ENCODE measurements at places on chromosomes 5 and 9.

GRCh38 chr9:116096853-116097252, 56.7 kb upstream of the PAPPA start:
- no peak for DNase-seq

GRCh38 chr5:154811653-154812465, 38.5 kb downstream of the FAXDC2 start:
- DNase-seq = peak; percentile 44

DNA sequence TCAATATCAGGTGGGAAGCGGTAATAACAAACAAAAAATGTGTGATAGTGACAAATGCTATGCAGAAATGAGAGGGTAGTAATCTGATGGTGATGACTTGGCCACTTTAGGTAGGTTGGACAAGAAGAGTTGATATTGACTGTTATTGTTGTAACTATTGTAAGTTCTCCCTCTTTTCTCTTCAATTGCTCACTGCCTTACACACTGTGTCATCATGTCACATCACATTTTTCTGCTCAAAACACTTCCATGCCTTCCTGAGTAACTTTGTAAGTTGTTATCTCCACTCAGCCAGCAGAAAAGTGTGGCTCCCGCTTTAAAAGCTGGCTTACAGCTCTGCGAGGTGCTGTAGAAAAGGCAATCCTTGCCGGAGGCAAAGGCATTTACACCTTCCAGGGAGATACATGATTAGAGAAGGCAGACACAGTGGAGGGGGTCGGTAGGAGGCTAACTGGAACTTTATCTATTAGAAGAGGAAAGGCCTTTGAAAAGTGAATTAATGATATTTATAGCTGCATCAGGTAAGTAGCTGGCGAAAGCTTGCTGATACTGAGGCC, 85.2 kb upstream of the CLINT1 start:
- DNase-seq = no peak

DNA sequence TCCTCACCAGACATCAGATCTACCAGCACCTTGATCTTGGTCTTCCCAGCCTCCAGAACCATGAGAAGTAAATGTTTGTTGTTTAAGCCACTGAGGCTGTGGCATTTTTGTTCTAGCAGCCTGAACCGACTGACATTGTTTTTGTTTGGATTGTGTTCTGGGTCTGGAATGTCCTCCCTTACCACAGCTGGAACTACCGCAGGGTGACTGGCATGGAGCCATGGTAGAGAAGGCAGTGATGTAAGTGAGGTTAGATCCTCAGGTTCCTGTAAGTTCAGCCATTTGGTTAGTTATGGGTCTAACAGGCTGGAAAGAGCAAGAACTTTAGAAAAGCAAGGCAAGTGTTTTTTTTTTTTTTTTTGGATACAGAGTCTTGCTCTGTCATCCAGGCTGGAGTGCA, 209.3 kb downstream of the DAB2IP start:
- no peak for DNase-seq

DNA sequence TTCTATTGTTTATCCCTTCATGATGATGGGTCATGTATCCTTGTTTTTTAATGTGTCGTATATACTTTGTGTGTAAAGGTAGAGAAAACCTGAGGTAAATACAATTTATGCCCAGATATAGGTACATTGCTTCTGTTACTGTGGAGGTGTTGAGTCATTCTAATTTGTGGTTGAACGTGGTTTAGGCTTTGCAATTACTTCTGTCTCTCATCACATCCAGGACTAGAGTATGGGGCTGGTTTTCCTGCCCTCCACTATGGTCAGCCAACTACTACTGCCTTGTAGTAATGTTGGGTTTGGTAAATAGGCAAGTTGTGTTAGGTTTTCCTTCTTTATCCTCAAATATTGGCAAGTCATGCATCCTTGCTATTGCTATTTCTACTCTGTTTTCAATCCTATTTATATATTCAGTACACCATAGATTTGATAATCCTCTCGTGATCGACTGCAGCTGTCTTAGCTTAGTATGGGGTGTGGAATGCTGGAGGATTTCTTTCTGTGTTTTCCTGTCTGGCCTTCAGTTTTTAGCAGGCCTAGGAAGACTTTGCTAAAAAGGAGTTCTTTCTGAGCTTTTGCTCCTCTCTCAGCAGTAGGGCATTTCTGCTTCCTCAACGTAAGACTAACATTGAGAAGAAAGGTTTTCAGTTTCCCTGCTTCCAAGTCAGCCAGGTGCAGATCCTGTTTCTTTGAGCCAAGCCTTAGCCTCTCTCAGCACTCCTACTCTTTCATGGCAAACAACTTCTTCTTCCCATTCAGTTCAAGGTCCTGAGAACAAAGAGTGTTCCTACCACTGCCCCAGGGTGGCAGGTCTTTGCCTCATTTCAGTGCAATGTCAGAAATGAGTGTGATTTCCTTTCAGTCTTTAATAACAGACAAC, 844.4 kb upstream of the CDH18 start:
- DNase-seq = no peak

DNA sequence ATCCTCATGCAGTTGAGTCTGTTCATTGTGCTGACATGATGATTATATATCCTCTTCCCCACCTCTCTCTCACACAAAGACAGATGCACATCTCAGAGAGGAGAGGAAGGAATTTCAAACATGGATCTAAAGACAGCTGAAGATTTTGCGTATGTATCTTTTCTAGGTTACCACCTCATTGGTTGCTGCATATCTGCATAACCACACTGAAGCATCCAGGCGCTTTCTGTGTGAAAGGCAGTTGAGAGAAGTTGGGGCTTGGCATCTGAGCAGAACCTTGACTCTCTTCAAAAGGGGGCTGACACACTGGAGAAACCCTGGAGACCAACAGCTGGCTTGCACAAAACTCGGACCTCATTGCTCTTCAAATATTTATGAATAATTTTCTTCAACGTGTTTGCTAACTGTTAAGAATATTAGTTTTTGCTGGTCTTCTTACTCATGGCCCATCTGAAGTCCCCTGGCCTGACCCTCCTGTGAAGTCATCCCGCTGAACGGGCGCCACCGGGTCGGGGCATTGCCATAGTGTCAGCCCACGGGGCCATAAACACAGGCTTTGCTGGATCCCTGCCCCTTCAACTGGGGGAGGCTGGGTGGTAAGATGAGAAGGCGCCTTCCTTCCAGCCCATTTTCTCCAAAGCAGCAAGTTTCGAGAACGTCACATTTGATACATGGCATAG, 593.2 kb upstream of the CLINT1 start:
- no peak for DNase-seq

DNA sequence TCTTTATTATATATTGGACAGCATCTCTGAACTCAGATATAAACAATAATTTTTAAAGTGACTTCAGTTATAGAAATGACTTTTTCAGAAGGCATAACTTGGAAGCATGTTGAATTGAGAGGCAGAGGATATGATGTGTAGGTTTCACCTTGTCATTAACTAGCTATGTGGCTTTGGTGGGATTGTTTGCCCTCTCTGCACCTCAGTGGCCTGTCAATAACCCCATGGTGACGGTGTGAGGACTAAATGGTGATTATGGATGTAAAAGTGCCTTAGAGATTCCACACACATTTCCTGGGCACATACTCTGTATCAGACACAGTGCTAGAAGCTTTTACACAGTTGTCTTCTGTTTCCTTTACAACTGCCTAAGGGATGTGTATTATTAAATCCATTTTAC, 234.9 kb upstream of the TRIM32 start:
- no peak for DNase-seq
